ENCODE measurements at places on chromosomes 16 and 17. TPM values are rescaled to one million over a fixed set of nuclear protein-coding genes. Genes with fewer than 3 reads are reported as not detected.

DNA sequence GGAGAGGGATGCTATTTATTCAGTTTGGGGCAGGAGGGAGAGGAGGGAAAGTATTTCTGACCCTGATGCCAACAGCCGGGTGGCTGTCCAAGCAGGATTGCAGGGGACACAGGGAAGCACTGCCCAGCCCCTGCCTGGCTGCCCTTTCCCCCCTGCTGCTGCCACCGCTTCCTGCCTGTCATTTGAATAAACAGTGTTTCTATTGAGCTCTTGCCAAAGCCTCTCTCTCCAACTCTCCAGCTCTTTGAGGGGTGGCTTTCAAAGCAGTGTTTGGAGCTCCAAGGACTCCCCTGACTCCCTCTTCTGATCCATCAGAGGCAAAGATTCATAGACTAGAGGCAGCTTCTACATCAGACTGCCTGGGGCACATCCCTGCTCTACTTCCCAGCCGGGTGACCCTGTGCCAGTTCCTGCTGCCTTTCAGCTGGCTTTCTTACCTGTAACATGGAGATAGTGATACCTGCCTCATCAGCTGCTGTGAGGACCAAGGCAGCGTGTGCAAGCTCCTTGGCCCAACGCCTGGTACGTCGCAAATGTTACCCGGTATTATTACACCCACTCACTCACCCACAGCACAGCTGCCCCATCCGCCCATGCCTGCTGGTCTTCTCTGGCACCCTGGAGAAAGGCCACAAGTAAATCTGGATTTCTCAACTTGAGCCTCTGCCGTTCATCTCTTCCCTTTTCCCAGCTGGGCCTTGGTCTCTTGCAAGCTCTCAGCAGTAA is 9.5 kb downstream of the PROCA1 start:
- H3K27ac ChIP-seq: no peak overlapping the region
- H3K4me1 ChIP-seq: no peaks in the 10 kb centered on the region
- no peaks in the 10 kb centered on the region for H3K27me3 ChIP-seq
- no peak overlapping the region for H3K4me3 ChIP-seq
- DNase-seq: no peak
- H3K36me3 ChIP-seq: peaks cover 64% of the 10 kb centered on the region

GRCh38 chr16:66045626-66046025 is 320.9 kb upstream of the CDH5 start:
- no peak overlapping the region for H3K27ac ChIP-seq
- no peaks in the 10 kb centered on the region for H3K4me1 ChIP-seq
- DNase-seq: no peak
- no peaks in the 10 kb centered on the region for H3K36me3 ChIP-seq
- no peaks in the 10 kb centered on the region for H3K27me3 ChIP-seq

- no peak overlapping the region for H3K4me3 ChIP-seq
- H3K27ac ChIP-seq: no peak overlapping the region
- no peaks in the 10 kb centered on the region for H3K4me1 ChIP-seq
- no peaks in the 10 kb centered on the region for H3K27me3 ChIP-seq
Observed at GRCh38 chr16:82358606-82359221, 188.7 kb upstream of the MPHOSPH6 start.

Gene NCOR1
- total RNA-seq: 160 TPM

Gene CCL17
- not detected for total RNA-seq

GRCh38 chr16:74611721-74612120 is 4.8 kb upstream of the GLG1 start:
- H3K4me3 ChIP-seq: no peak overlapping the region
- no peak for DNase-seq
- H3K27ac ChIP-seq: no peak overlapping the region

Gene CDH11
- total RNA-seq: not detected

Gene APOBR
- 32.2 TPM for total RNA-seq

DNA sequence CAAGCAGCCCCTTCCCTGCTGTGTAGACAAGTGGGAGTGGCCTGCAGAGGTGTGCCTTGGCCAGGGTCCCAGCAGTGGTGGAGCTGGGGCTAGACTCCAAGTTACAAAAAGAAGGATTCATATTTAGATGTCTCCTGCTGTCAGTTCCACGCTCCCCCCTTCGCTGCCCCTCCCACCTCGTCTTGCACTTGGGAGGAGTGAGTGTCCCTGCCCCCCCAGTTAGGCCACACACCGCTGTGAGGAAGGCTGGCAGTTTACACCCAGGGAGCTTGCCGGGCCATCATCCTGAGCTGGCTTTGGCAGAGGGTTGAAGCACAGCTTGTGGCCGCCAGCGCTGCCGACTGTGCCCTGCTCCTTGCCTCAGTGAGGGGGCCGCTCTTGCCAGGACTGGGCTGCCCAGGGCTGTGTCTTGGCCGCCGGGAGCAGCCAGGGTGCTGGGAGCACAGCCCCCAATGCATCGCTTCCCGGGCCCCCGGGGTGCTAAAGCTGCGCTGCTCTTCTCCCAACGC is 44.3 kb downstream of the ELAC2 start:
- no peak overlapping the region for H3K4me3 ChIP-seq
- no peak overlapping the region for H3K27ac ChIP-seq
- H3K4me1 ChIP-seq: no peaks in the 10 kb centered on the region

DNA sequence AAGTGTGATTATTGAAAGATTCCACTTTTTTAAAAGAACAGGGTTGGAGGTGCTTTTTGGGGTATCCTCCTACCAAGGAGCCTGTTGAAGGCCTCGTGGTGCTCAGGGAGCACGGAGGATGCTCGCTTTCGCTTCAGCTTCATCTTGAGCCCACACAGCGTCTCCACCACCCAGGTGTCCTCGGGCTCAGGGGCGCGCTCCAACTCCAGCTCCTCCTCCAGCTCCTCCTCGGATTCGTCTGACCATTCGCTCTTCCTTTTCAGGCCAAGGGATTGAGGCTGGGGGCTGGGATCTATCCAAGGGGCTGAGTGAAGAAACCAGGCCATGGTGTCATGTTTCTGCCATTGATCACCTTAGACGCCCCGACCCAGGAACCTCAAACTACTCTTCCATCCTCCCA is 1.2 kb downstream of the SPDYE4 start:
- H3K4me1 ChIP-seq: no peaks in the 10 kb centered on the region
- no peak overlapping the region for H3K27ac ChIP-seq
- no peak for DNase-seq
- no peaks in the 10 kb centered on the region for H3K36me3 ChIP-seq

Gene BCAR1
- total RNA-seq: not detected

Gene CCL2
- total RNA-seq: not detected

Data from activated CD8-positive, alpha-beta T cell treated with anti-CD3 and anti-CD28 coated beads, Interleukin-2, amount 10 ng/mL, durations not matched to agents 7 days and 5 days (primary cell).